ENCODE measurements at places on chromosomes 5 and 9.
A peak's percentile ranks its signal among the peaks of the same experiment; 100 is the strongest.

GRCh38 chr9:113486327-113486726 is 22.8 kb downstream of the RGS3 start:
- no peak for DNase-seq

DNA sequence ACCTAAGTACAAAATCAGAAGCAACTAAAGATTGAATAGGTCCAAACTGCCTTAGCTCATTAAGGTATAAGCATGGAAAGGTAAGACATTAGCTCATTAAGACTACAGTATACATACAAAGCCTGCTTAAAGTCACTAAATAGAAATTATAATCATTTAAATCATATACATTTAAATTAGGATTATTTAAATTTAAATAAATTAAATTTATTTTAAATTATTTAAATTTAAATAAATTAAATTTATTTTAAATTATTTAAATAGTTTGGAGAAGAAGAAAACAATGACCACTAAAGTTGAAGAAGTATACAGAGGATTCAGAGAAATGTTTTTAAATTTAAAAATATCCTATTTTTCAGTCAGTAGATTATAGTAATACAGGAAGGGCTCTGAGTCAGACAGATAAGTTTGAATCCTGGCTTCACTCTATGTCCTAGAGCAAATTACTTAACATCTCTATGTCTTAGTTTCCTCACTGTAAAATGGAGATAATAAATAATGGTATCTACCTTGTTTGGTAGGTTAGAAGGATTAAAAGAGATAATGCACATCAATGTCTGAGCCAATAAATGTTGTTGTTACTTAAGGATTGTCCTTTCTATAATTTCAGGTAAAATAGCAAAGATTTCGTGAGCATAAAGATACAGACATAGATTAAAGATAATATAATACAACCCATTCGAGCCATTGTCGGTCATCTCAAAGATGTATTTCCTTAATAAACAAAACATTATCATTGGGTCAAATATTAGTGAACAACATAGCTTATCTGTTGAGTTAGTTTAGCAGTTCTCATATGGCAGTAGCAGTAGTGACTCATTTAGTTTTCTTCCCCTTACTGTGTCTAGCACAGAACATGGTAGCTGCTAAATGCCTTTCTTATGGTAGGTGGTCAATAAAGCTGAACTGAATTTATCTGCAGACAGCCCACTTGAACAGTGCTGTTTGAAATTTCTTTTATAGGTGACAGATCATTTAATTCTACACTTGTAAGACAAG is 100.6 kb downstream of the KIAA0825 start:
- DNase-seq, result no peak

GRCh38 chr5:34510002-34510401 is 146.1 kb upstream of the RAI14 start:
- DNase-seq, result no peak

DNA sequence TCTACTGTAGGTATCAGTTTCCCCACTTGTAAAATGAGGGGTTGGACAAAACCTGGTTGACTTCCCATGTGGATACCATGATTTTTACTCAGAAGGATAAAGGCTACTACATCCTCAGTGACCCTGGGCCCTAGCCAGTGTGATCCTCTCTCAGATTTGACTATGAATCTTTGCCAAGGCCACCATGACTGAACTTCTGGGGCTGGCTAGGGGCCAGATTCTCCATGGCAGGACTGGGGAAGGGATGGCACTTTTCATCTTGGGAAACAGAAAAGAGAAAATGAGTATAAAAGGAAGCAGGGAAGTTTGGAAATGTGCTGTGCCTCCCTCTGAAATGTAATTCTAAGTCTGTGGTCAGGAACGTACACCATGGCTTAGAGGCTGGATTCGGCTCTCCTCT is 1.4 kb upstream of the FSTL4 start:
- no peak for DNase-seq

DNA sequence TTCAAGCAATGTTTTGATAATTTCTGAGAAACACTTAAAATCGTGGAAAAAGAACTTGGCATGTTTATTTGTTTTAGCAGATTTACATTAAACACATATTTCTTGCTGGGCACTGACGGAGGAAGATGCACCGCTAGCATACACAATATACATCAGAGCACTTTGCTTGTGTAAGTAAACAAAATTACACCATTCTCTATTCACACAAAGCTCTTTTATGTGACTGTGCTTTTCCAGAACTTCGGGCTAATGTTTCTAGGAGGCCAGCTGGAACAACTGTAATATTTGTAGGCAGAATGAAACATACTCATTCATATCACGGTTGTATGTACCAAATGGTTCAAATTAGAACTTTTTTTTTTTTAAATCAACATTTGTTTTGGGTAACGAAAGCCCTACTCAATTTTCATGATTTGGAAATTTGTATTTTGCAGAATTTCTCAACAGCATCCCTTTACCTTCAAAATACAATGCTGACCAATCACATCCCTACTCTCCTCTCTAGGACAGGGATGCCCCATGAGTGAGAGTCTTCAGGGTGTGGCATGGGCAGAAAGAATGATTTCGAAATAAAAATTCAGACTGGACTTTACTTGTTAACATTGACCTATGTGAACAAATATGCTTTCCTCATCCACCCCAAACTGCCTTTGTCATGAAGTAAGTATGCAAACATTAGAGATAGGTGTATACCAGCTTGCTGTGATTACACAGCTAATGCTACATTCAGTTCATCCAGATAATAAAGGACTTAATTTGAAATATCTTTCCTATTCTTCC is 425.1 kb downstream of the BNC2 start:
- no peak for DNase-seq

DNA sequence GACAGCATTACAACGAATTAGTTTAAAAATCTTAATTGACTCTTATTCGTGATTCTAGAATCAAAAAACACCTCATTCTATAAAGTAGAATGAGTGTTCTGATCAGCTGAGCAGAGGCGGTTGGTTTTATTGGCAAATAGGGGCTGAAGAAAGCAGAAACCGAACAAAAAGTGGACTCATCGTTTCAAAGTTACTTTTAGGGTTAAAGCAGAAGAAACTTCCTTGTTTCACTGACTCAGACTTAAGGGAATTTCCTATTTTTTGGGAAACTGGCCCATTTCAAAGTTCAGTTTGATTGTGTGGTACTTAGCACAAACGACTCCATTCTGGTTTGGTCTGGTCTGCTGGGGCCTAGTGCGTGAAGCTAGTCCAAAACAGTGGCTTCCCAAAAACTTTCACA is 862 bp upstream of the NDUFB6 start:
- DNase-seq, result no peak

GRCh38 chr9:135135171-135135928 is 47.9 kb downstream of the OLFM1 start:
- DNase-seq, result no peak

GRCh38 chr5:54194318-54194717 is 116.1 kb downstream of the ARL15 start:
- no peak for DNase-seq

DNA sequence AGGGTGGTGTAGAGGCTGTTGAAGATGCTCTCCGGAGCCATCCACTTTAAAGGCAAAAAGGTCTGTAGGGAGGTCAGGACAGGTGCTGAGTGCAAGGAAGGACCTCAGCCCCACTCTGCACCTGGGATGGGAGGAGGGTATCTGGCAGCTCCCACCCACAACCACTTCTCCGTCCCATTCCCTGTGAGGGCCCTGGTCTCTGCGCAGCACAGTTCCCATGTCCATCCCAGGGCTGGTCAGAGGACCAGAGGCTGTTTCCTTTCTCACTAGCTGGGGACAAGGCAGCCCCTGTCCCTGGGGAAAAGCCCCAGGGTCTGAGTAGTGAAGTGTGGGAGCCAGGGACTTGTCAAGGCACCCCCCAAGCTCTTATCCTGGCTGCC is 33.7 kb upstream of the CSF1R start:
- no peak for DNase-seq

GRCh38 chr9:21994556-21995005 is at the start of gene CDKN2B-AS1:
CDKN2B-AS1 (plus strand) TSS chr9:21994791.
- DNase-seq, result no peak

DNA sequence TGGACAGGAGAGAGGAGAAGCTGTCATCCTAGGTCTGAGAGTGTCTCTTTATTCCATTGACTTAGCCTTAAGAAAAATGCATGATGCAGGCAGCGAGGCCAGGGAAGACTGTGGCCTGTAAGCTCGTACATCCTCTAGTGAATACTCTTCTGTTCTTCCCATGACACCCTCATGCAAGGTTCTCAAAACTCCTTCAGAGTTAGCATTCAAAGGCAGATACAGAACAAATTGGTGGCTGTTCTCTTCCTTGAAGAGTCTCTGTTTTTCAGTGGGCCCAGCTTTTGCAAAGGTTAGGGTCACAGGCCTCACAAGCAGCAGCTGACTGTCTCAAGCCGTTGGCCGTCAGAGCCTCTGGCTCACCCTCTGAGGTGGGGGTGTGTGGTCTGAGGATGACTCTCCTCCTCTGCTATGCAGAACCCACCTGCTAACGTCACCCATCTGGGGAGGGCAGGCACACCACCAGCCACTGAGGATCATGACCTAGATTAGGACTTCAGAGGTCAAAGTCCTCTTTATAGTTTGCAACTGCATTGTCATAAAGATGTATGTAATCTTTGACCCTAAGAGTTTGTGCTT is 15.1 kb downstream of the ADCY2 start:
- DNase-seq, result no peak

DNA sequence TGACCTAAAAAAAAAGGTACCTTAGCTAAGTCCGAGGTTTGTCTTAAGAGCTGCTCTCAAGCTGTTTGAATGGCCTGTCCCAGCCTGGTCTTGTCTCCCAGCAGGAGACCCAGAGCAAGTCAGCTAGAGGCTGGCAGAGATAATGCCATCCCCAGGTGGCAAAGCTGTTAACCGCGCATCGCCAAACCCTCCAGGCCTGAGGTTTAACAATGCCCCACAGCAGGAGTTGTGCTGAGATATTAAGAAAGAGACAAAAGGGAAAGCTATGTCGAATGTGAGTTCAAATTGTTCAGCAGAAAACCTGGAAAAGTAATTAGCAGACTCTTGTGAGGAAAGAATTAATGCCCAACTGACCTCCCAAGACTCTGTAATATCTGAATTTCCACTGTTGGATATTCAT is 187.1 kb downstream of the FSTL4 start:
- no peak for DNase-seq

DNA sequence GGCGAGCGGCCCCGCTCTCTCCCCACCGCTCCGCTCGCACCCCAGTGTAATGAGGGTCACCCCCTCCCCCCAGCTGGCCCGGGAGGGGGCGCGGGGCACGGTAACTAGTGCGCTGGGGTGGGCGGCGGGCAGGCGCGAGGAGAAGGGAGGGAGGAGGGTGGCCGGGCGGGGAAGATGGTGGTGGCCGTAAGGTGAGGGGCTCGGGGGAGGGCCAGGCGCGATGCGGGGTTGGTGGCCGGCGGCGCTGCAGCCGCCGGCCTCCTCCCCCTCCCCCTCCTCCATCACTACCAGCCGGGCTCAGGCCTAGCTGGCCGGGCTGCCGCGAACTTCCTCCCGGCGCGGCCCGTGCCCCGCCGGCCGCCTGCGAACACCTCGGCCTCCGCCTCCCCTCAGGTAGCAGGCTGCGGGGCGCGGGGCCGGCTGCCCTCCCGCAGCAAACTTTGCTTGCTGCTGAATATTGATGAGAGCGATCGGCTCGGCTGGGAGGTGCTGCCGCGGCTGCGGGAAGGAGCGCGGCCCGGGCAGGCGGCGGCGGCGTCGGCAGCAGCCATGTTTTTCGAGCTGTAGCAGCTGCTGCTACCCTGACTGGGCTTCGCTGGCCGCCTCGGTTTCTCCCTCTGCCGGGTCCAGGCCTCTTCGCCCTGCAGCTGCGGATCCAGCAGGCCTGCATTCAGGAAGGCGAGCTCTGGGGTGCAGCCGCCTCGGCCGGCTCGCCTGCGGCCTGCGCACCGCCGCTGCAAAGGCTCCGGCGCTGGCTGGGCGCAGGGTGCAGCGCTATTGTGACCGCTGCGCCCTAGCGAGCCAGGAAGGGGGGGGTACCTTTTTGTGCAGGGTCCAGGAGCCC is 502 bp downstream of the NSD1 start:
- DNase-seq, result peak; percentile 20

DNA sequence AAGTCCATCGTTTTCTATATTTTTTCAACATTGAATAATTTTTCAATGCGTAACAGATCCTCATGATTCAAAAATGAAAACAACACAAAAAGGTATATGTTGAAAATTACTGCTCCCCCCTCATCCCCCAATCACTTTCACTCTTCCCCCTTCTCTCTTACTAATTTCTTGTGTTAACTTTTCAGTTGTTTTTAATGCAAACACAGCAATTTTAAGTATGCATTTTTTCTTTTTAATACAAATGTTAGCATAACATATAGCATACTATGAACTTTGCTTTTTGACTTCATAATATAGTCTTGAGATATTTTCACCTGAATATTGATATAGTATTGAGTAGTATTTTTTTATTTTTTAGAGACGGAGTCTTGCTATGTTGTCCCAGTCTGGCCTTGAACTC is 41.1 kb upstream of the CAMK4 start:
- DNase-seq, result no peak

DNA sequence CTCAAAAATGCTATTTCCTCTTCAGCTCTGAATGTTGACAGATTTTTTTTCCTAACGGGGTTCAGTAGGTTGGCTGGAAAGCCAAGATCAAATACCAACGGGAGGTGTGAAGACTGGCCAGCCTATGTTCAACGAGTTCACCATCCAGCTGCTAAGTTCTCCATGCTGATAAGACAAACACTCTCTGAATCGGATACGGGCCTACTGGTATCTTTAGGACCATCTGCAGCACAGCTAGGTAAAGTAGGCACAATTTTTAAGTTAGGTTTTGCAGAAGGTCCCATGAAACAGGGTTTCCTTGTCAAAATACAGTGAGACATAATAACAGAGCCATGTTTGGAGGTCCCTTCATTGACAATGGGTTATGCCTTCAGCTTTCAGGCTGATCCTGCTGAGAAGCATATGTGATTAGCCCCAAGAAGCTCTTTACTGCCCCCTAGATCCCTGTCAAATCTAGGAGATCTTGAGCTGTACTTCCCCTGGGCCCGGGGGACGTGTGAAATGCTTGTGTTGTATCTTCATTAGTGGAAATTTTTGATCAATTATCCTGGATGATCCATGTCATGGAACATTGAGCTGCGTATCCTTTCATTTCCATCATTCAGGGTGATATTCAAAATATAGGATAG is 60.6 kb downstream of the PGM5 start:
- DNase-seq, result no peak

DNA sequence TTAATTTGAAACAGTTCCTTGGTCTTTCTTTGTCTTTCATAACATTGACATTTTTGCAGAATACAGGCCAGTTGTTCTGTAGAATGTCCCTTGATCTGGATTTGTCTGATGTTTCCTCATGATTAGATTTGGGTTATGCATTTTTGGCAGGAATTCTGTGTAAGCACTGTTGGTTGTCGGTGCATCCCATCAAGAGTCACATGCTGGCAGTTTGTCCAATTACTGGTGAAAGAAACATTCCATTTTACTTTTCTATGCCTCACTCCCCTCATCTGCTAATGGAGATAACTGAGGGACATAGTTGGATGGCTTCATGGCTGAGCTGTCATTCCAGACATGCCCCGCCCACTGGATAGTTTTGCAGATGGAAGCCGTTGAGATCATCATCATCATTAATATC is 7.6 kb upstream of the ZNF618 start:
- DNase-seq, result no peak

DNA sequence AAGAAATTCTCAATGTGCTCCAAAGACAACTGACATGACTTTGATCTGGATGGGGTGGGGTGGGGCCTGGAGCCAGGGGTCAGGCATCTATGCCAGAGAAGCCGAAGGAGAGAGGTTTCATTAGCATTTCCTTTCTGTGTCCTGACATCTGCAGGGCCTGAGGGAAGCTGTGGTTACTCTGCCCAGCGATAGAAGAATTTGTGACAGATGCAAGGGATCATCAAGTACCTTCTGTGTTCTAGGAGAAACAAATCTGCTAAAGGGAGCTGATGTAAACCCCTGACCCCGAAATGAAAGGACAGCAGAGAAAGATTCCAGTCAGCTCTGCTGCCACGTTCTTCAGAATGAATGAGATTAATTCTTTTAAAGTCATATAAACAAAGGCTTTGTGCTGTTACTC is 335.7 kb downstream of the PRELID2 start:
- no peak for DNase-seq
